Stimulated activated CD4-positive, alpha-beta T cell treated with anti-CD3 and anti-CD28 coated beads, Interleukin-4, amount 100 ng/mL, for 1 hour (primary cell): ENCODE measurements at places on chromosomes 1 and 21.

DNA sequence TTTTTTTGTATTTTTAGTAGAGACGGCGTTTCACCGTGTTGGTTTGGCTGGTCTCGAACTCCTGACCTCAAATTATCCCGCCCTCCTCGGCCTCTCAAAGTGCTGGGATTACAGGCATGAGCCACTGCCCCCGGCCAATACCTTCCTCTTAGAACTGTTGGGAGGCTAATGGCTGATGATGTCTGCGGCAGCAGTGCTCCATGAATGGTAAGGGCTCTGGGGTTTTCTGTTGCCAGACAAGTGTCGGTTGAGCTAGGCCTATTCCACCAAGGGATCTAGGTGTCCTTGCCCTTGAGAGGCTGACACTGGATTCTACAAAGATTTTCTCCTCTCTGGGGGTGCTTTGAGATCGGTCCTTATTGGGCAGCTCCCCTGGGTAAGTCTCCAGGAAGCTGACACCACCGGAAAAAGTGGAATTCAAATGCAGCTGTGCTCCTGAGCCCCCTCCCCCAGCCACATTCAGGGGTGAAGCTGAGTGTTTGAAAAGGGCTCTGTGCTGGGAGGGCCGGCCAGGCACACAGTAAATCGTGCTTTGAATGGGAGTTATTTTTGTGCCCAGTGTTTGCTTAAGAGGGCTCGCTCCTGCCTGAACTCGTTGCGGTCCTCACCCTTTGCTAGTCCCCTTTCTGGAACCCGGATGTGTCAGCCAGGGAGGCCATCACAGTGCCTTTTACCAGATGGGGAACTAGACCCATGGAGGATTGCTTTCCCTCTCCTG lies 5.2 kb downstream of the SOX13 start:
- no peak for DNase-seq

- DNase-seq, result no peak
These were observed 3.6 kb upstream of the SERBP1 start for GRCh38 chr1:67433837-67434236.

DNA sequence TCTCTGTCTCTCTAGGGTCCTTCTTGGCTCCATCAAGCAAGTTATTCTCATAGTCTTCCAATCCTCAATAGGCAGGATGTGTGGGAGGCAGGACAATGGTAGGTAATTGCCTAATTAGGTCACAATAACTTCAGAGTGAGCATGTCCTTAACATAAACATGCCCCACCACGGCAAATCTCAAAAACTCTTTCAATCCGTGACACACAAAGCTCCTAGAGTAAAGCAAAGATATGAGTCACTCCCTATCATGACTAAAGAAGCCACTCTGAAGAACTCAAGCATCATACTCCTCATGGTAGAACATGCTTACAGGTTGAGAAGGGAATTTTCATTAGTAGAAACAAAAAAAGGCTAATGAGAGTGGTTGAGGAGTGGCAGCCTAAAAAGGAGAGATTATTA lies 4.9 kb downstream of the HAO2 start:
- no peak for DNase-seq

DNA sequence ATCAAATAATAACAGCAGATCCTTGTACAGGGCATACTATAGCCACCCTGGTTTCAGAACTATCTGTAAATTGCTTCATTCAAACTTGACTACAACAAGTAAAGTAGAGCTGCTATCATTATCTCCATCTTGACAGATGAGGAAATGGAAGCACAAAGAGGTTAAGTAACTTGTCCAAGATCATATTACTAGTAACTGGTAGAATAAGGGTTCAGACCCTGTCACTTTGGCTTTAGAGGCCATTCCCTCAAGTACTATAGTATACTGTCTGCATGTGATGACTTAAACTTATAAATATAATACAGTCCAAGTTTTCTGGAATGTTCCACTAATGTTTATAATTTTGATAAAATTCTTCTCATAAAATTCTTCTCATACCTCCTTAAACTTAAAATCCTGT lies 24.8 kb downstream of the PGM1 start:
- no peak for DNase-seq
